ENCODE measurements at places on chromosomes 2 and 18.

GRCh38 chr2:237533668-237534161, 32.7 kb upstream of the PRLH start:
- peak; percentile 85 for DNase-seq

DNA sequence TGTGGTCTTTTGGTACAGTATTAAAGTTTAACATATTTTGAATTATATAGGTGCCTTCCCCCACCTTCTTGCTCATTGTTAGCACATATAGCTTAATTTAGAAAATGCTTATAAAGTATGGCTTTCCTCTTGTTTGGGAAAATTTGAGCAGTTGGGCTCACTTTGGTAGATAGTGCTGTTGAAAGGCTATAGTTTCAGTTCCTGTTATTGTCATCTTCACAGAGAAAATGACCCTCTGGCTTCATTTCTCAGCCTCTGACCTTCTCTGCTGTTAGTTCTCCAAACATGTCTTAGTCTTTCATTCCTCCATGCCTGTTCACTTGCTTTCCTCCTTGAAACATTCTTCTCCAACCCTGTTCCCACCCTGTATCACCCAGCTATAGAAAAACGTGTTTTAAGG, 200.6 kb downstream of the WDR7 start:
- DNase-seq = no peak

GRCh38 chr2:27123302-27124150, at the start of gene ABHD1:
ABHD1 (plus strand) TSS chr2:27123815; CDS start chr2:27123949, 134 bp downstream.
- no peak for DNase-seq

DNA sequence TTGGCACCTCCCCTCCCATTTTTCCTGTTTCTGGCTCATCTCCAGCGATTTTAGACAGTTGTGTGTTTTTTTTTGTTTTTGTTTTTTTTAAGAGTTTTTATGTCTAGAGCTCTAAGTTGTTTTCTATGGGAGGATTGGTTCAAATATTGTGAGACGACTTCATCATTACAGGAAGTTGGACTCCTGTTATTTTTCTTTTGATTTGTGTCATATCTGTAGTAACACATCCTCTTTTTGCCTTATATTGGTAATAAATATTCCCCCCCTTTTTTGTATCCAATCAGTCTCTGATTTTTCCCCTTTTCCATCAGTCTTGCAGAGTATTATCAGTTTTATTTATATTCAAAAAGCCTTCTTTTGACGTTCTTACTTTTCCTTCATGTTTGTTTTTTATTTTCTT, 89.0 kb downstream of the KIAA1328 start:
- DNase-seq = no peak

DNA sequence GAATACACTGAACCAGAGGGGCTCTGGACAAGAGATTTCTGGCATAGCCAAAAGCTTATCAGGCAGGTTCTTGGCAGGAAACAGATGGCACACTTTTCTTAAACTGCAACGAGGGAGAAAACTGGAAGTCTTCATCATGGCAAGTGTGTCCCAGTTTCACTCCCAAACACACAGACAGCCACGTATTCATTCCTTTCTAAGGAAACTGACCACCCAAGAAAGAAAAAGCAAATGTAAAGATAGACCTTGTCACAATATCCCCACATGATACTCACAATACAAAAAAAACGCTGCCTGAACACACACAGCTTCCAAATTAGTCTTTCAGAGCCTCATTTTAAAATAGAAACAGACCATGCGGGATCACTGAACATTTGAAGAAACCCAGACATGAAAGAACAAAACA, 40.6 kb upstream of the RTTN start:
- DNase-seq = no peak

DNA sequence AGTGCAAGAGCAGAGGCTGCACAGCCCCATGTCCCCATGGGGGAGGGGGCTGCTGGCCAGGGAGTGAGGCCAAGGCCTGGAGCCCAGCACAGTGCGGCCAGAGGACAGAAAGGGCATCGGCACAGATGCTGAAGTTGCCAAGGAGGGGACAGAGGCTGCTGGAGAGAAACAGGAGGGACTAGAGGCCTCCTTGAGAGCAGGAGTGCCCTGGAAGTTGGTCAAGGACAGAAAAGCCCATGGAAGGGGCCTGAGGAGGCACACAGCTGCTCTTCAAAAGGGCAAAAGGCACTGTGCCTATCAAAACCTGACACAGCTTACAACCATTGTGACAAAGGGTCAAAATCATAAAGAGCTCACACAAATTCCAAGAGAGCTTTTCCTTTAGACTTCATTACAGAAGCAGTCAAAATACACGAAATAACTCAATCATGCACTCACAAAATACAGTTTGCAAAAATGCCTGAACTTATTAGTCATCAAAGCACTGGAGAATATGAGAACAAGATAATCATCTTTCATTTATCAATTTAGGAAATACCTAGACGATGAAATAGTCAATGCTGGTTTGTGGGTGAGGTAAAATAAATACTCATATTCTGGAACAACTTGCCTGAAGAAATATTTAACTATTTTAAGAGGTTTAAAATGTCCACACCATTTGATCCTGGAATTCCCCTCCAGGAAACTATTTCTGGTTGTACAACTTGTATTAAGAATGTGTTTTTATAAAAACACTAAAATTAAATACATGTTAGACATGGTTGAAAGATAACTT, 79.6 kb downstream of the USP40 start:
- no peak for DNase-seq

DNA sequence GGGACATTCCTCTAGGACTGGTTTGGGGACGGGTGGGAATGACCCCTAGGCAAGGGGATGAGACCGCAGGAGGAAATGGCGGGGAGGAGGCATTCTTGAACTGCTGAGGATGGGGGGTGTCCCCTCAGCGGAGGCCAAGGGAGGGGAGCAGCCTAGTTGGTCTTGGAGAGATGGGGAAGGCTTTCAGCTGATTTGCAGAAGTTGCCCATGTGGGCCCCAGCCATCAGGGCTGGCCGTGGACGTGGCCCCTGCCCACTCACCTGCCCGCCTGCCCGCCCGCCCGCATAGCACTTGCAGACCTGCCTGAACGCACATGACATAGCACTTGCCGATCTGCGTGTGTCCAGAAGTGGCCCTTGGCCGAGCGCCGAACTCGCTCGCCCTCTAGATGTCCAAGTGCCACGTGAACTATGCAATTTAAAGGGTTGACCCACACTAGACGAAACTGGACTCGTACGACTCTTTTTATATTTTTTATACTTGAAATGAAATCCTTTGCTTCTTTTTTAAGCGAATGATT, 4.9 kb downstream of the INHBB start:
- no peak for DNase-seq

DNA sequence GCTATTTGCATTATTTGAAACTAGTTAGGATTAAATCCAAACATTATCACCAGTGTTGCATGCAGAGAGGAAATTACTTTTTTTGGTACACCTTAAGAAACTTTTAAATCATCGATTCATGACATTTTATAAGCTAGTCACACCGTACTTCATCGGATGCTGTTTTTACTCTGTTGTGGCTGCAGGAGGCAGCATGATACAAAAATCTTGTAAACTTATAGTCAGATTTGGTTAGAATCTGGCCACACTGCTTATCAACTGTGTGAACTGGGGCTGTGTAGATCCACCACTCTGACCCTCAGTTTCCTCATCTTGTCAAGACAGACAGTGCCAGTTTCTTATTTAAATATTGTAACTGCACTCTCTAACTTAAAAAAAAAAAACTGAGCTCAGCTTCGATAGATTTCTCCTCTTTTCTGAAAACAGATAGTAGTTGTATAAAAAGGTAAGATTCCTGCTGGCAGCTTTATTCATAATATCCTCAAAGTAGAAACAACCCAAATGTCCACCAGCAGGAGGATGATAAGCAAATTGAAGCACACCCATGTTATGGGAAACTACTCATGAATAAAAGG, 77.8 kb downstream of the RAPGEF4 start:
- DNase-seq = no peak

GRCh38 chr18:51426996-51427395, 229.5 kb upstream of the MEX3C start:
- DNase-seq = no peak

DNA sequence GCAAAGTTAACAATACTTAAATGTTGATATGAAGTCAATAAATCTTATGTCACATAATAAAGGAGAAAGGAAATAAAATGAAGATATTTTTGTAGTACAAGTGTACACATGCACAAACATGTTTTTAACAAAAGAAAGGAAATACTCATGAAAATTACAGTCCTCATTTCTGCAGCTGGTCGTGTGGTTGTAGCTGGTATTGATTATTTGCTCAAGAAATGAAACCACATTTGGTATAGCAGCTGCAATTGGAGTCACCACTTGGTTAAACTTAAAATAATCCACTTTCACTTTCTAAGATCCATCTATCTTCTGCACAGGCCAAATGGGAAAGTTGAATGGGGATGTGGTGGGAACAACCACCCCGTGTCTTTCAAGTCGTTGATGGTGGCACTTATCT, 580.5 kb upstream of the NRXN1 start:
- no peak for DNase-seq

DNA sequence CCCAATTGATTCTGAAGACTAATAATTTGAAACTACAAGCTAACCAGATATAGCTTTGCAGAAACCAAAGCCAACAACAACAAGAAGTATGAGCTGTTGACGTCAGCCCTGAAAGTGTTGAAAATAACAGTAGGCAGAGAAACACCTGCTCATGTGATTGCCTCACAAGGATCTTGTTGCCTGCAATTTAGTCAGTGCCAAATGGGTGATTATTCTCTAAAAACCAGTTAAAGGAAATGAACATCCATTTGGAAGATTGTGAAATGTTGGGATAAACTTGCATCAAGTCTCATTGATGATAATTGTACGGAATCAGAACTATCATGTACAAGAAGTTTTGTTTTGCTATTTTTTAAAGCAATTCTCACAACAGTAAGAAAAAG, 2.8 kb downstream of the CYTIP start:
- no peak for DNase-seq

GRCh38 chr2:8640498-8640897, 41.4 kb upstream of the ID2 start:
- no peak for DNase-seq

DNA sequence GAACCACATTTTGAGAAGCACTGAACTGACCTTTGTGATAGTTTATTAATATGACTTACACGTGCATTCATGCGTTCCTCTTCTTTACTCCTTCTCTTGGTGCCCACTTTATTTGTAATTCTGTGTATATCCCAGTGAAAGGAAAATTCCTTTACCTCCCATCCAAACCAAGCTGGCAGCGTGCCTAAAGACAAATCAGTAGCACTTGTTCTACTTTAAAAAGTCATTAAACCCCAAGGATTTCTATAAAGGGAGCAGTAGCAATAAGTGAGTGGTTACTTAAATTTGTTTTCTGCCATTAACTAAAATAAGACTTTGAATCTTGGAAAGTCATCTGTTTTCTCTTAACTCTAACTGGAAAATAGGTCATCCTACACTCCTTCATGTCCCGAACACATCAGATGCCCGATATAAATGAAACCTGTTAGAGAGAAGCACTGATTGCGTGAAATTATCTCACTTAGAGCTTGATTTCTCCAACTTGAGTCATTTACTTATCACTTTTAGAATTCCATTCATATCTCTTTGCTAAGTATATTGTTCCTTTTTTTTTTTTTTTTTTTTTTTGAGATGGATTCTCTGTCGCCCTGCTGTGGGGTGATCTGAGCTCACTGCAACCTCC, 10.7 kb downstream of the PIK3C3 start:
- DNase-seq = no peak

- no peak for DNase-seq
These were observed 41.1 kb downstream of the STK17B start for GRCh38 chr2:196130039-196130825.

GRCh38 chr18:49558356-49558755, 3.5 kb upstream of the LIPG start:
- no peak for DNase-seq

DNA sequence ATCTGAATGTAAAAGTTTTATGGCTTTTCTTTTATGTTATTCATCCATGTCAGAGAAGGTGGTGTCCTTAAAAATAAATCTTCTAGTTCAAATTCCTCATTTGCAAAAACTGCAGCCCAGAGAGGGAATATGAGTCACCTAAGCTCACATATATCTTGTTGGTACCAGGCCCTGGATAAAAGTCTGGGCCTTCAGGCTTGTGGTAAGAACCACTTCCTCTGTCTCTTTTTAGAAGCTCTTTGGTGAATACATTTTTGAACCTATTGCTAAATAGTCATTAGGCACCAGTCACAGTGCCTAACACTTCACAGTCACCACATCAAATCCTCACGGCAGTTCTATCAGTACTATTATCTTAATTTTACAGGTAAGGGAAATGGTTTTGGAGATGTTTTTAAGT, 199.2 kb downstream of the KCNS3 start:
- no peak for DNase-seq

DNA sequence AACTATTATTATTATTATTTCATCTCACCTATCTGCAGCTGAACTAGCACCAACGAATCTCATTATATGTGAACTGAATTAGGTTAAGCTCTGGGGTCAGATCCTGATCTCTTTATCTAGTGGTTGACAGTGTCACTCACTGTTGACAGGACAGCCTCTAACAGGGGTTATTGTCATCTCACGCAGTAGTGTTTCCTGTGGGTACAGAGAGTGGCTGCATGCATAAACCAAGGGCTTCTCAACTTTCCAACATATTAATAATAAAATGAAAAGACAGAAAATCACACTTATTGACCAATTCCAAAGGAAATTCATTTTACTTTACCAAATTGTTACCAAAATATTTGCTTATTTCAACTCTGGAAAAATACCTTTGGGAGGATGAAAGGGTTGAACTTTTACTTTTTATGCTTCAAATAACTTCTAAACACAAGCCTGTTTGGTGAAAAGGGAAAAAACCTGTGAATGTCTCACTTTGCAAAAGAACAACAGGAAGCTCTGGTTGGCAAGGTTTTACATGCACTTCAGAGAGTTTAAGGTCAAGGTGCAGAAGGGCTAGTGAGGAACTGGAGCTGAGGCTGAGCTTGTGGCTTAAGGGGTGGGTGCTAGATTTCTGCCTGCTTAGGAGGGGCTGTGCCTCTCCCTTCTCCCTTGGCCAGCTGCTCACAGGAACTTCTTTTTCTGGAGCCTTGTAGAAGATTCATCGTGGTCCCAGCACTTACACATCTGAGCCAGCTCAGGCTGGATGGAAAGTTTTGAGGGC, 72.6 kb downstream of the CTAGE1 start:
- no peak for DNase-seq

DNA sequence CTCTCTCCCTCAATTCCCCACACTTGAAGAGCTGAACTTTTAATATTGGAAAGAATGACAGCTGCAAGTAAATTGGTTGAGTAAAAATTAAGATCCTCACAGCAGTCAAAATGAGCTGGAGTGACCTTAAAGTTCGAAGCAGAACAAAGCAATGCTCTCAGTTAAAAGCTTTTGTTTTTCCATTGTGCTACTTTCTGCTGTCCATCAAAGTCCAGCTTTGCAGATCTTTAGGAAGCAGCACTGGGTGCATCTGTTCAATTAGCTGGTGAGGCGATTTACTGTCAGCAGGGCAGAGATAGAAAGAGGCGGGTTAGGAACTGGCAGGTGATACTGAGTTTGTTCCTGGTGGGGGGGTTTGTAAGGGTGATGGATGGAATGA, 834.8 kb downstream of the CPS1 start:
- no peak for DNase-seq

DNA sequence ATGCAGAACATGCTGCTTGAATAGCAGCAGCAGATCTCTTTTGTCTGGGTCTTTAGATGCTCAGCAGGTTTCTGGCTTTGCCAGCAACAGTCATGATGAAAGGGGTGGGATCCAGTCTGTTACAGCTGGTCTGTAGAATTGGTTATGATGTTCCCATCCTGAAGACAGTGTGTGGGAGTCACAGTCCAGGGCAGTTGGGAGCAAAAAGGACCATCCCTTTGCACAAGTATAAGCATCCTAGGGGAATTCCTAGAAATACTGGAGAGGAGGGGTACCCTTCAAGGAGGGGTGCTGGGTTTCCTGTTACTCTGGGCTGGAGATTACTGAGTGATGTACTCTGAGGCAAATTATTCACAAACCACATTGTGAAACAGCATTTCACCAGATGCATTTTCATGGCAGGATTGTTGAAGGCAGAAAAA, 119.9 kb upstream of the RND3 start:
- no peak for DNase-seq

Data from NCI-H1436 treated with DMSO at 0.1 percent for 48 hours (cell line).